ENCODE measurements at places on chromosomes 2 and 18.

DNA sequence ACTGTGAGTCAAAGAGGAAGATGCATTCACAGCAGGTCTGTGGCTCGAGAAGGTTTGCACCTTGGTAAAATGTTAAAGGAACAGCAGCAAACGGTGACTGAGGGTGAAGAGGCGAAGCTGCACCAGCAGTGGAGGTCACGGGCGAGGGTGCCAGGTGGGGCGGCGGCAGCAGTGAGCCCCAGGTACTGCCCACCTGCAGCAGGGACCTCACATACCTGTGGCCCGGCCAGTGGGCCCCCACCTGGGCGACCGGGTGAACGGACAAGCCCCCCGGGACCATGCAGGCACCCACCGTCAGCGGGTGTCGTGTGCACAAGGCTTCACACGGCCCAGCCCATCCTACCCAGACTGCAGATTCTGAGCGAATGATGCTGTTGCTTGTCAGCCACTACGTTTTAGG is 23.6 kb upstream of the KCNG2 start:
- no peak for DNase-seq

DNA sequence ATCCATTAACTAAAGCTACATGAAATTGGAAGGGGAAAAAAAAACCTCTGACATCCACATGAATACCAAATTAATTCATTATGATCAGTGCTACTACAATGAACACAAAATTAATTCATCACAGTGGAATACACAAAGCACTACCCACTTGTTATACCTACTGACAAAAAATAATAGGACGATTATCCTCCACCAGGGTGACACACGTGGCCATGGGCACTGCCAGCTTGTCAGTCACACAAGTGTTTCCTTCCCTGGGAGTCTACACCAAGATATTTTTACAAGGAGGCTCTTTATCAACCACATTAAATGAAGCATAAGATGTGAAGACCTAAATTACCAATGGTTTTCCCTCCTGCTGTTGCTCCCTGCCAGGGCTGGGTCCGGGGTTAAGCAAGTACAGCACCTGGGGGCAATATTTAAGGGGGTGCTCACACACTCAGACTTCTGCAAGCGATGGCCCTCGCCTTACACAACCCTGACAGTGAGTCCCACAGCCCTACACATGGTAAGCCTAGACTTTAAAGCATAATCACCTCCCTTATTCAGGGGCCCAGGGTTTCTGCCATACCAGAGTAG is 90.1 kb downstream of the TCF4 start:
- DNase-seq: no peak

DNA sequence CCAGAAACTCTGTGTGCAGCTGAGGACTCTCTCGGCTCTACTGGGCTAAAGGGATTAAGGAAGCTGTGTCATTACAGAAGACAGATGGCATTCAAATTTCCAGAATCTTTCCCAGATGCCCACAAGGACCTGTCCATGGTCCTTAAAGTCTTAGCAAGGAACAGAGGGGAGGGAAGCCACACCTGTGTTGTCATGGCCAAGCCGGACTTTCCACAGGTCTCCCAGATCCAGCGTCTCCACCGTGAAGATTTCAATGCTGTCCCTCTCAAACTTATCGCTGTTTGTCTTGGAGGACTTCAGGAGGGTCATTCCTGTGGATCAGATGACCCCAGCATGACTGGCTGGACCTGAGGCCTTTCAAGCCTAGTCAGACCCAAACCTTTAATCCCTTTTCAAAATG is 114.5 kb downstream of the LOXHD1 start:
- DNase-seq: no peak

- DNase-seq: no peak
These were observed 58.6 kb downstream of the LPIN1 start for GRCh38 chr2:11805024-11805423.

DNA sequence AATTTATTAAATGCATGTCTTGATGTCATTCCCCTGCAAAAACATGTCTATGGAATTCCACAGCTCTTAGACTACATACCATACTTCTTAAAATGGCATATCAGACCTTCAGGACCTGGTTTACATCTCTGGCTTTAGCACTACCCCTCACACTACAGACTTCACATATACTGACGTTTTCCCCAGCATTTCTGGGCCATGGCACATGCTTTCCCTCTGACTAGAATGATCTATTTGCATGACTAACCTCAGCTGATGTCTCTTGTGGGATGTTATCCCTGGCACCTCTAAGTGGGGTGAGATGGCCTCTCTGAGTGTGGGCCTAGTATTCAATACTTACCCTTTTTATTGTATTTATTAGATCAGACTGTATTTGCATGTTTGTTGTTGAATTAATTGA is 381.6 kb downstream of the ERBB4 start:
- no peak for DNase-seq

GRCh38 chr2:10326707-10327594 is 24.2 kb downstream of the HPCAL1 start:
- DNase-seq: no peak

GRCh38 chr18:50360611-50361010 is 14.2 kb upstream of the SKA1 start:
- DNase-seq: no peak

GRCh38 chr2:7098816-7099215 is 181.6 kb downstream of the RNF144A start:
- no peak for DNase-seq

DNA sequence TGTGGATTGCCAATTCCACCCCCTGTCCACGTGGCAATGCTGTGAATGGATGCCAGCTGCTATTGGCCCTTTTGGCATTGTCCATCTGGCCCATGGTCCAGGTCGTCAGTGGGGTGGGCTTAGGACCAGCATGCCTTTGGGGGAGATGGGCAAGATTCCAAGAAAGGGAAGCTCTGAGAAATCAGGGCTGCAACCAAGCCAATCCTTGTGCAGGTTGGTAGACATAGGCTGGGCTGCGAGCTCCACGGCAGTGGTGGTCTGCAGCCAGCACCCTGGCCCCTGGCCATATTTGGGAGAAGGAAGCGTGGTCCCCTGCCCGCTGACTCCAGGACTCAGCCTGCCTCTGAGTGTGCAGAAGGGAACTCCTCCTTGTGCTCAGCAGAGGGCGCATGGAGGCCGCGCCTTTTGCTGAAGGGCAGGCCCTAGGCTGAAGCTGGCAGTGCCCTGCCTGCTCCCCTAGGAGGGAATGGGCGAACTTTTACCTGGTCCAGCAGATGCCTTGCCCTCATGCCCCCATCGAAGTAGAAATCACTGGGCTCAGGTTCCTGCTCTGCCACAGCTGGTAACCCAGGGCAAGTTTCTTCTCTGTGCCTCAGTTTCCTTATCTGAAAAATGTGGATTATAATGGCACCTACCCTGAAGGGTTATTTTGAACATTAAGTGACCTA is 5.4 kb downstream of the SPR start:
- DNase-seq: peak; percentile 19

- no peak for DNase-seq
These were observed 8.0 kb downstream of the HAAO start for GRCh38 chr2:42784204-42784880.

DNA sequence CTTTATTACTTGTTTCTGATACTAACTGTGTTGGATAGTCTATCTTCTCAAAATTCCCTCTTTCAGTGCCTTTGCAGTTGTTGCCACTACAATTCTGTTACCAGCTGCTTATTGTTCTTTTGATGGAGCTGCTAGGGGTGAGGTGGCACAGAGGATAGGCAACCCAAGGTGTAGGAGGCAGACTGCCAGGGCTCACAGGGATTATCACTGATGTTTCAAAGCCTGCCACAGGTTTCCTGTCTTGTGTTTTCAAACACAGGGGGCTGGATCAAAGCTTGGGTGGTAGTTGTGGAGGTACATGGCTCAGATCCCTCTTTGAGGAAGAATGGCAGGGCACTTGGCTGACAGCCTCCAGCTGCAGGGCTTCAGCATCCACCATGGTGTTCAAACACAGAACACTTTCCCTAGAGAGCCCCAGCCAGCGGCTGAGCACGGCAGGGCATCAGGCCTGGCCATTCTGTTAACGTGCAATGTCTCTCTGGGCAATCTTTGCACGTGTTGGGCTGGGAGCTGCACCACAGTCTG is 87.1 kb downstream of the POLE4 start:
- DNase-seq: no peak

- DNase-seq: no peak
These were observed 329.4 kb downstream of the AGPS start for GRCh38 chr2:177721818-177722567.

- no peak for DNase-seq
These were observed at the start of gene IL1B for GRCh38 chr2:112836695-112837117. Gene IL1B (minus strand): TSS chr2:112836779. CDS start chr2:112836229, 550 bp downstream.

DNA sequence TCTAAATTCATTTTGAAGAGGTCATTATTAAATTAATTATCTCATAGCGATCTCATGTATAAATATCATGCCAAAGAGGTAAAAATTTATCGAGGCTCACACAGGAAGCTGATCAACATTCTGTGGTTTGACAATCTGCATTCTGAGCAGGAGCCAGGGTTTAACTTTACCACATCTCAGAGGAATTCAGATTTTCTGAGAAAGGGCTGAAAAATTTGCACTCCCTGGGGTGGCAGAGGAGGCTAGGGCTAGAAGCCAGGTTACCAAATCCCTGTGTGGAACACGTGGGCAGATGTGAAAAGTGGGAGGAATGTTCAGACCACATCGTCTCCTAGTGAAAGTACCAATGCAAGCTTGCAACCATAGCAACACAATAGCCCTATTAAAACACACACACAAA is 63.5 kb upstream of the CTLA4 start:
- DNase-seq: no peak

- DNase-seq: no peak
These were observed 34.0 kb upstream of the ERMN start for GRCh38 chr2:157359628-157360027.

DNA sequence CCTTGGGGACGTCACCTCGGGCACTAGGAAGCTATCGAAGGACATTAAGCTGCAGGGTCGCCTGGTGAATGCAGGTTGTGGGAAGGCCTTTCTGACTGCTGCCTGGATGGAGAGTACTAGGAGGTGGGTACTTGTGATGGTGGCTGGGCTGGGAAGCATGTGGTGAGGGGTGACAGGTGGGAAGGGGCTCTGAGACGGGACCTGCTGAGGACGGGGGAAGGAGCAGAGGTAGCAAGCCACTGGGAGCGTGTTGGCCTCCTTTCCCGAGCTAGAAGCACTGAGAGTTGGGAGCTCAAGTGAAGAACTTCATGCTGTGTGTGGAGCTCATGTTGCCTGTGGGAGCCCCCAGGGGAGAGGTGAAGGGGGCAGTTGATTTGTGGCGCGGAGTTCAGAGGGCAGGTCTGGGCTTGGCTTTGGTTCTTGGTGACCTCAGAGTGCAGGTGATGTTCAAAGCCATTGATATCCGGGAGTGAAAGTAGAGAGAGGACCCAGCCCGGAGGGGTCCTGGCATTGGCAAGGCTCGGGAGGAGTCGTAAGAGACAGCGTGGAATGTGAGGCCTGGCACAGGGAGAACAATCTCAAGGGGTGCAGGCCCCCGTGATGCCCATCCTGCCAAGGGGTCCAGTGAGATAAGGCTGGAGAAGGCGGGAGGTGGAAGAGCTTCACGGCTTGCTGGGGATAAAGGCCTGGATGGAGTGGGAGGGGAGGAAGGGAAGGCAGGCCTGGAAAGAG is 13.2 kb downstream of the MROH2A start:
- no peak for DNase-seq

DNA sequence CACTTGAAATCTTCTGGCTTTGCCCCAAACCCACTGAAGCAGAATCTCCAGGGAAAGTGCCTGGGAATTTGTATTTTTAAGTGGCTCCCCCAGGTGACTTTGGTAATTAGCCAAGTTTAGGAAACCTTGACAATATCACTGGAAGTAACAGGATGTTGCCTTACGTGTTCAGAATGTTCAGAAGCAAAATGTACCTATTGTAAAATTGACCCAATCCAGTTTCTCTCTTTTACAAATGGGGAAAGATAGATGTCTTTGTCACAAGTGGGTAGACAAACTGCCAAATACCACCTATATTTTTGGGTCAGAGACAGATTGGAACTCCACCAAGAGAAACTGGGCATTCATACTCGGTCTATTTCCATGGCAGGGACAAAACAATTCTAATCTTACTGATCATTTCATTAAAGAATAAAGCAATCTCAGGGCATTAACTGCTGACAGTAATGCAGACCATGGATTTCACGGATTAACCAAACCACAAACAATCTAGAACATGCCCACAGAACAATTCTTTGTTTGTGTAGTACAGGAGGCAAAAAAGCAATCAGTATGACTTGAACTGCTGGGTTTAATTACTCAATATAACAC is 255.8 kb downstream of the ERBB4 start:
- no peak for DNase-seq

- no peak for DNase-seq
These were observed 104.2 kb upstream of the FZD7 start for GRCh38 chr2:201929281-201930026.

DNA sequence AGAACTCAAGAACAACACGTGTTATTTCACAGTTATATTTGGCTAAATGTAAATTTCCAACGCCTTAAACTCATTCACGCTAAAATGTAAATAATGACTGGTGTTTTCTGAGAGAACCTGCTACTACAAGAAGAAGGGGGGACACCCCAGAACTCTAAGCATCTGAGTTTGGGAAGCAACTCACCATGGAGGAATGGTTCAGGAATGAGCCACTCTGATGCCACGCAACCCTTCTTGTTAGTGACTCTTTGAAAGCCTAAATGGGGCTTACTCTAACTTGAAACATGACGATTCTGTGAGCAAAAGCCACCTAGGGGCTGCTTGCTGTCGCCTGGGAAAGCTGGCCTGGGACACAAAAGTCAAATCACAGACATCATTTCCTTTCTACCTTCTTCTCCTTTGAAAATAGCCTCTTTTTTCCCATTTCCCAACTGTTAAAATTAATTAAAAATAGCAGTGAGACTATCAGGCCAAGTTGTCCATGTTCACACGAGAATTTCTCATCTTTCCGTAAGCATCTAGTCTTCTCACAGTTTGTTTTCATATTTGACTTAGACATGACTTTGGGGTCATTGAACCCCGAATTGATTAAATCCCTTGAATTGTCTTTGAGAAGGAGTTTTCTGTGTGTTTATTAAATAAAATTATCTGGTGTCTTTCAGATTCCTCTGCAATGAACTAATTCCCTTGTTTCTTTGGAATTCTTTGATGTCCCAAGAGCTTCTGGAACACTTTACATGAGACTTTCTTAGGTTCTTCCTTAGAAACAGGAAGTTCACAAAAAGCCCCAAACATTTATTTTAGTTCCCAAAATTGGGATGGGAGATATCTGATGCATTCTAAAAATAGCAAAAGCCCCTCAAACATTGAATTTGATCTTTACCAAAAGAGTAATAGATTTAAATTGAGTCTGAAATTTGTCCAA is 75.5 kb upstream of the CABLES1 start:
- DNase-seq: no peak

- no peak for DNase-seq
These were observed 2750.9 kb downstream of the RPIA start for GRCh38 chr2:91442246-91442905.

- no peak for DNase-seq
These were observed 56.9 kb upstream of the SCN7A start for GRCh38 chr2:166550923-166551322.

- no peak for DNase-seq
These were observed 176.7 kb downstream of the NRP2 start for GRCh38 chr2:205858881-205859441.

GRCh38 chr18:66993492-66993891 is 389.6 kb upstream of the CDH19 start:
- no peak for DNase-seq

- no peak for DNase-seq
These were observed 217.2 kb upstream of the CCDC150 start for GRCh38 chr2:196422361-196422760.

- no peak for DNase-seq
These were observed 223.1 kb downstream of the CALCRL start for GRCh38 chr2:187224989-187225388.

Data from stimulated activated CD8-positive, alpha-beta memory T cell treated with anti-CD3 and anti-CD28 coated beads, Interleukin-12 subunit alpha, Interleukin-12 subunit beta, amount 100 ng/mL, for 4 hours (primary cell).